Hippocampal formation (tissue), 2 donors: ENCODE measurements at places on chromosomes 5 and 9.

- peak; percentile 85 for DNase-seq
Measured at GRCh38 chr5:4879693-4880303, 260.3 kb upstream of the ADAMTS16 start.

GRCh38 chr5:18050776-18051175 lies 416.5 kb downstream of the TAF11L14 start:
- no peak for DNase-seq

GRCh38 chr9:131525643-131526565 lies 5.2 kb downstream of the UCK1 start:
- DNase-seq: peak; percentile 84

DNA sequence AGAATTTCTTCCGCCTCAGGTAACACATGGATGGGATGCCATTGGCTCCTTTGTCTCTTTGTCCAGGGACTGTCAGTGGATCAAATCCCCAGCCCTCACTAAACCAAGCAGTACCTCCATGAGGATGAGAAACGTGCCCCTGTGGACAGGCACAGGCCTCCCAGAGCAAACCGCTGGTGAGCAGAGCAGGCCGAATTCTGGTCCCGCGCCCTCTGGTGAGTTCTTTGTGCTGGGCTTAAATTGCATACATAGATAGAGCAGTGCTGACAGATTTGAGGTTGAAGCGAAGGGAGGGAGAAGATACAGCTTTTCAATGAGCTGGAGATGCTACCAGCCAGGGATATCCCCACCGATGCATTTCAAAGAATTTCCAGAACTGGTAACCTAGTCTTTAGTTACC lies 143.8 kb downstream of the HSD17B3 start:
- no peak for DNase-seq

GRCh38 chr9:4680750-4681149 lies 1.4 kb downstream of the CDC37L1 start:
- no peak for DNase-seq

DNA sequence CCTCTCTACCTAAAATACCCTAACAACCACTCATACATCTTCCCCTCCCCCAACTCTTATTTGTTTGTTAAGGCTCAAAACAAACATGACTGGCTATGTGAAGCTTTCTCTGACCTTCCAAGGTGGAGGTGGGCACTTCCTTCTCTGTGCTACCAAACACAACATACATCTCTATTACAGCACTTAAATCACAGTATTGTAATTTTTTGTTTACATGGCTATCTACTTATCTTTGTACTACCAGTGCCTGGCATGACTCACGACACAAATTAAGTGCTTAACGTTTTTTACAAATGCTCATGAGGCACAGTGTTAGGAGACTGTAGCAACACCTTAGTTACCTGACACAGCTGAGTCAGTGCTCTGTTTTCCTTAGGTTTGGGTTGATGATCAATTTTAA lies 18.6 kb downstream of the HOMER1 start:
- DNase-seq: no peak

GRCh38 chr5:1875281-1875842 lies 7.4 kb downstream of the IRX4 start:
- DNase-seq: no peak

GRCh38 chr5:149002053-149002452 lies 60.8 kb downstream of the SH3TC2 start:
- no peak for DNase-seq

- no peak for DNase-seq
Measured at GRCh38 chr5:154248691-154249090, 58.2 kb downstream of the GALNT10 start.

- no peak for DNase-seq
Measured at GRCh38 chr5:103674739-103675138, 112.2 kb upstream of the NUDT12 start.

- no peak for DNase-seq
Measured at GRCh38 chr5:130206686-130207085, 302.4 kb downstream of the CHSY3 start.

DNA sequence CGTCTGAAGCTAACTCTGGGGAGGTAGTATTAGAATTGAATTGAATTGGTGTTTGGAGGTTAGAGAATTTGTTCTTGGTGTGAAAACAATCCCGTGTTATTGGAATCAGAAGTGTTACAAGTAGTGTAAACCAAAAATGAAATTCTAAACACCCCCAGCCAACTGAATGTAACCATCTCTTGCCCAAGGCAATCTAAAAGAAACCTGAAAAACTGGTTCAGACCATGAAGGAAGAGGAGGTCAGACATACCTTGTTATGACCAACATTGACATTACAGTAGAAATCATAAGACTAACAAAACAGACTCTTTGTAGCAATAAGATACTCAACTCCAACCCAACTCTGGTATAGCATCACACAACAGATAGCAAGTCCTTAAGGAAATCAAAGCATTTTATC lies 159.0 kb downstream of the TUSC1 start:
- DNase-seq: no peak

DNA sequence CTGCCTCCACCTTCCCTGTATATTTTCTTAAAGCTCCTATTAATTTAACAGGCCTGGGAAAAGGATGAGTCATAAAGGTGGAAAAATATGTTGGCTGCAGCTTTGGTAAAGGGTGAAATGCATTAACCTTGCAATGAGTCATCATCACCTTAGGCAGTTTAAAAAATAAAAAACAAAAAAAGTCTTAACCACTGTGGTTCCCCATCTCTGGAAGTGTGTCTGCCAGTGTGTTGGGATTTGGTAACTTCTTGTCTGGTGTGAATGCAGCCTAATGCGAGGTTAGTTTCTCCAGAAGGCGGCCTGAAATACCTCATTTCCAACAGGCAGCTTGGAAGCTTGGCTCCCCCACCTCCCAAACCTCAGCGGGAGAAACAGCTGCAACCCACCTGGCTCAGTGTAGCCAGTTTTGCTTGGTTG lies 265.3 kb upstream of the GAS1 start:
- DNase-seq: no peak

DNA sequence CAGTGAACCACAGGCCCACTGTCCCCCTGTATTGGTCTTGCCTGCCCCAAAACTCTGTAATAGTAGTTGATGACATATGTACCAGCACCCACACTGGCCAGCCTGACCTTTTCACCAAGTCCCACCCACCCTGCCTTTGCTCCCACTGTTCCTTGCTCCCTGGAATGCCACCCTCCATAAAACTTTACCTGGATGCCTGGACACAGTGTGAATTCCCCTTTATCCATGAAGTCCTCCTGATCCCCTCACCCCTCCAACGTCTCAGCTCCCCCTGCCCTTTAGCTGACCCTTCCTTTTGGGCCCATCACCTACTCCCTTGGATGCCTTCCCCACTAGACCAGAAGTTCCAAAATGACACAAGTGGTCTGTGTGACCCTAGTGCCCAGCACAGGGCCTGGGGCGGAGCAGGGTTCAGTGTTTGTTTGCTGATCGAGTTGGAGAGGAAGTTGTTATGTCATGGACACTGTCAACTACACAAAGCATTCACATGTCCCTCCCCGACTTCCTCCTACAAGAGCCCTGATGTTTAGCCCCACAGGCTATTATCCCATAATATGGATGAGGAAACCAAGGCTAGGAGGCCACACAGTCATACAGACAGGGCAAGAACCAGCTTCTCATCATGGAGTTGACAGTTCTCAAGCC lies 16.1 kb downstream of the AMBP start:
- no peak for DNase-seq

- no peak for DNase-seq
Measured at GRCh38 chr9:117926031-117926658, 221.9 kb downstream of the TLR4 start.

DNA sequence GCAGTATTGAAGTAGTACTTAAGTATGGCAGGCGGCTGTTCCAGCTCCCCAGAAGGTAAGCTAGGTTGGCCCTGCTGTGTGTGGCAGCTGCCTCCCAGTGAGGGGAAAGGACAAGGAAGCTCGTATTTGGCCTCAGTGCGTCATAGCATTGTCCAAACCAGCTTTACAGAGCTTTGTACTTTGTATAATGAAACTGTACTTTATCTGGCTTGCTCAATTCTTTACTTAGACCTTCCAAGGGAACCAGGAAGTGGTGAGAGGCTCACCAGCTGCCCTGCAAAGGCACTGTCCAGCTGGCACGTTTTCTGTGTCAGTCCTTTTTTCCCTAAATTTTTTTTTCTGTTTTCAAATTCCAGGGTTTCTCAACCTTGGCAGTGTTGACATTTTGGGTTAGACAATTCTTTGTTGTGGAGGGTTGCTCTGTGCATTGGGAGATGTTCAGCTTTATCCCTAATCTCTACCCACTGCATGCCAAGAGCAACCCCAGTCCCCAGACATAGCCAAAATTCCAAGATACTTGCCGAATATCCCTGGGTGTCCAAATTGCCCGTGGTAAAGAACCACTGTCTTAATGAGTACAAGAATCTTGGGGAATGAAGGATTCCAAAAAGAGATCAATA lies 474.5 kb downstream of the LRRC70 start:
- no peak for DNase-seq

GRCh38 chr9:81207651-81208050 lies 481.7 kb downstream of the TLE1 start:
- no peak for DNase-seq

DNA sequence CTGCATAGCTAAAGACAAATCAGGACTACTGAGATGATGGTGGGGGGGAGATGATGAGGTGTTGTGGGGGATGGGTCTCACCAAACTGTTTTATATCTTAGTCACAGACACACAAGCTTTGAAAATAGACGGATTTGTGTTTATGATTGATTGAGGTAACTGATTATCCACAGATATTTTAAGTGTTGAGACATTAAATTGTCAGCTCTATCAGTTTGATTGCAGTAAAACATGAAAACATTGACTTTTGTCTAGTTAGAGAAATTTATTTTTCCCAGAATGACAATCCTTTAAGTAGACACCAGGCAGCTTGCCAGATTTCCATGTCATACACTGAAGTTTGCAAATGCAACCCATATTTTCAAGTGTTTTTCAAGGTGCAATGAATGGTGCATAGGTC lies 149.8 kb downstream of the NR2F1-AS1 start:
- DNase-seq: no peak

GRCh38 chr9:89428901-89429890 lies 68.7 kb downstream of the SEMA4D start:
- no peak for DNase-seq

GRCh38 chr5:153425914-153426313 lies 64.6 kb upstream of the GRIA1 start:
- no peak for DNase-seq

GRCh38 chr9:130707225-130707976 lies 13.8 kb downstream of the EXOSC2 start:
- peak; percentile 23 for DNase-seq

DNA sequence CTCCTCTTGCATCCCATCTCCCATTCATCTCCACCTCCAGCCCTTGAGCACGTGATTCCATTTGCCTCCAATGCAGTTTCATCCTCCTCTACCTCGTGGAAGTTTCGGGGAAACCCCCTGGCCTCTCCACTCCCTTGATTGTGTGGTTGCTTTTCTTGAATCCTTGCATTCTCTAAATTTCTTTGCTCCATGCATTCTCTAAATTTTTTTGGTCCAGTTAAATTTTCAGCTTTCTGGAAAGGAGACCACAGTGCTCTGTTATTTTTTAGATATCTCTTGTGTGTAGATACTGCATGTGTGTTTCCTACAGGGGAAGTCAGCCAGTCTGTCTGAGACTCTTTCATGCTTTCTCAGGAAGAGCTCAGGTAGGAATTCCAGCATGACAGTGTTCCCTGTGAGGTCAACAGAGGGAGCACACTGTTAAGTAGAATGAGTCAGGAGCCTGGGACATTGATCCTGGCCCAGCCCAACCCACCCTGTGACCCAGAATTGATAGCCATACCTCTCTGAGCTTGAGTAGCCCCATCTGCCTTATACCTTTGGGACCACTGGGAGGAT lies 52.8 kb downstream of the AMBP start:
- no peak for DNase-seq

DNA sequence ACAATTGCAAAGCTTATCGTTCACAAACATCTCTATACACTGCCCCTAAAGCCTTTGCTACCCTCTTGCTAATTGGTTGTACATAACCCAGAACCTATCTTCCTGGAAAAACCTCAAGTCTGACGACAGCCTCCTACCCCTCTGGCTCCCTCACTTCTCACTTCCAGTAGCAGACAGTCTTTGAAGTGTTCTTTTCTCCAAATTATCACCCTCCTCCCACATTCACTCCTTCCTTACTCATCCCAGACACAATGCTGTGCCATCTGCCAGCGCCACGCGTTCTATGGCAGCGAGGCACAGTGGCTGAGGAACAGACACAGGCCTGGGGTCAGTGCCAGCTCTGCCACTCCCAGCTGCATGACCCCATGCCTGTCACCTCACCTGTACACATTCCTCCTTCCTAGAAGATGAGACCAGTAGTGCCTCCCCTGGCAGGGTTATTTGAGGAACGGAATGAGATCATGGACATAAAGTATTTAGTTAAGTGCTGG lies 27.7 kb downstream of the CLTA start:
- no peak for DNase-seq

DNA sequence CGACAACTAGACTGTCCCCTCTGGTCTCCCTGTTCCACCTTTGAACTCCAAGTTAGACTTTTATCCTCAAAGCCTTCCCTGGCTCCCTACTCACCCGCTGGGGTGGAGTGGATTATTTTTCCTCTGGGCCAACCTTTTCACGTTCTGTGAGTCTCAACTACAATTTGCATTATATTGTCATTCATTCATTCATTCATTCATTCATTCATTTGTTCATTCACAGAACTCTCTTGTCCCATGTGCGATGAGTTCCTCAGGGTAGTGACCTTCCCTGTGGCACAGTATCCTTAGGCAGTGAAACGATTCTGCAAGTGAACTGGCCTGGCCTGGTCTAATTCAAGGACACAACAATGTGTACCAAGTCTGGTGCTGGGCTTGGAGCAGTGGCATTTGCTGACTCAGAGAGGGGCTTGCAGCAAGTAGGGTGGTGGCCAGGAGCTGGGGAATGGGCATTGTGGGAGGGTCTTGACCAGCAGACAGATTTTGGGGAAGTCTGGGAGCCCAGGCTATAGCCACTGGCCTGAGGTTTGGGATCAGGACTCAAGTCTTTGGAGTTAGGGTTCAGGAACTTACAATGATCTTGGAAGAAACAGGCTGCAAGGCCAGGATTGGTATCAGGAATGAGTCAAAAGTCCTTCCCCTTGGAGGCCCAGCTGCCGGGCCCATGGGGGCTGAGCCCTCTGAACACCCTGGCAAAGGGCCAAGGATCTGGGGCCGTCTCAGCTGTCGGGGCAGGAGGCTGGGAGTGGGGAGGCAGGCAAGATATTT lies 37.2 kb upstream of the COL15A1 start:
- DNase-seq: no peak

GRCh38 chr5:153827397-153827796 lies 211.3 kb downstream of the FAM114A2 start:
- peak; percentile 51 for DNase-seq

- DNase-seq: no peak
Measured at GRCh38 chr9:34337403-34337802, 8.0 kb downstream of the NUDT2 start.

DNA sequence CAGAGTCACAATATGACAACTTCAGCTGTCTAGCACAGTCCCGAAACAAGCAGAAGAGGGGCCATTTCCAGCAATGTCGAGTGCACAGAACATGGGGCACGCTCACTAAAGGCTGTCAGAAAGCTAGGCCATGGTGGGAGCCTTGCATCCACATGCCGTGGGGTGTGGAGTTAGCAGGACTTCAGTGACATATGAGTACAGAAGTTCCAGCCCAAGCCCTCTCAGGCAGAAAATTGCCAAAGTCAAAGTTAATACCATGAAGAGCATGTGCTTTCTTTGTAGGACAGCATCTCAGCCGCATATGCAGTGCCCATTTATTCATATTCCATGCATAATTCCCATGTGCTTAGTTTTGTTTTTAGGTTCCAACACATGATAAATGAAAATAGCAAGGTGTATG lies 26.7 kb downstream of the ECM2 start:
- no peak for DNase-seq

- DNase-seq: no peak
Measured at GRCh38 chr9:11135851-11136250, 523.0 kb upstream of the PTPRD start.
